ENCODE measurements at places on chromosomes 2 and 18.

- no peak for DNase-seq
Measured at GRCh38 chr2:202636213-202636513, 1.4 kb downstream of the FAM117B start.

- DNase-seq: no peak
Measured at GRCh38 chr2:136290326-136290725, 172.4 kb upstream of the CXCR4 start.

DNA sequence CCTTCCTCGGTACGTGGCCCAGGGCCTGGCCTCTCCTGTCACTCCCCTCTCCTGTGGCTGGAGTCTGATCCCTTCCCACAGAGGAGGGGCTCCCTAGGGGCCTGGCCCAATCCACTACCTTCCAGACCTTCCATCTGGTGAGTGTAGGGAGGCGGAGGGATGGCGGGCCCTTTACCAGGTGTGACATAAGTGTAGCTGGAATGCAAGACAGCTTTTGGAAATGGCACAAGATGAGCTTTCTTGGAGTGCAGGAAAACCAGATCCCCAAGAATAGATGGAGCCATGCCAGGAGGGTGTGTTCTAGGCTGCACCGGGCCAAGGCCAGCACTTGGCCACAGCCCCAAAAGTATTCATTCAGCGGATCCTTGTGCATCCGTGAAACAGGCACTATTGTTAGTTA is 30.1 kb downstream of the IGFBP5 start:
- no peak for DNase-seq

DNA sequence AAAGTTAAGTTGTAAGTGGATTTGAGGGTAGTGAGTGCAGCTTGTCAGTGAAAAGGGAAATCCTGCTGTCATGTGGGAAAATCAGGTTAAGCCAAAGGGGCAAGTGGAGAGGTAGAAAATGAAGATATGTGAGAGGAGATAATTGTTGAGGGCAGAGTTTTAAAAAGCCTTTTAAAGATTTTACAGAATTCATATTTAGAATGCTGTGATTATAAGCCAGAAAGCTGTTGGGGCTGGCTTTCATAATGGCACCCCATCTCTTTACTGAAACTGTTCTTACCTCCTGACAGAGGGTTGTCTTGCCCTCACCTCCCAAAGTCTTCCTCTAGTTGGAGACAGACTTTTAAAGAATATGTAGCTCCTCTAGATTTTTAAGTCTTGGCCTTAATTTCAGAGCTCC is 86.9 kb downstream of the MYO3B start:
- no peak for DNase-seq

GRCh38 chr18:42404151-42404550 is 449.1 kb downstream of the PIK3C3 start:
- no peak for DNase-seq

GRCh38 chr2:74334931-74335333 is 8.3 kb downstream of the SLC4A5 start:
- peak; percentile 60 for DNase-seq

DNA sequence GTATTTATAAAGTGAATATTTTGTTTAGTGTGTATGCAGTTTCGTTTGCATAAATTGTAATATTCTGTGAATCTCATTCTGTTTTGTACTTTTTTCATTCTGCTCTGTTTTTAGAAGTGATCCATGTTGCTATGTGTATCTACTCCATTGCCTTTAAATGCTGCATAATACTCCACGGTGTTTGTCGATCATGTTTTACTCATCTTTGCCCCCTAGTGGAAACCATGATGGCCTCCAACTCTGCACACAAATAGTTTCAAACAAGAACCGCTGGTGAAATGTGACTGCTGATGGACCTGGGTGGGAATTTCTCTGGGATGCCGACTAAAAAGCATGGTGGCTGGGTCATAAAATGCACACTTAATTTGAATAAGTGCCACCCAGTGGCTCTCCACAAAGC is 32.0 kb upstream of the SKOR2 start:
- no peak for DNase-seq

GRCh38 chr2:120155308-120155707 is 67.9 kb downstream of the TMEM185B start:
- no peak for DNase-seq

- no peak for DNase-seq
Measured at GRCh38 chr2:104658144-104658835, 195.6 kb upstream of the POU3F3 start.

DNA sequence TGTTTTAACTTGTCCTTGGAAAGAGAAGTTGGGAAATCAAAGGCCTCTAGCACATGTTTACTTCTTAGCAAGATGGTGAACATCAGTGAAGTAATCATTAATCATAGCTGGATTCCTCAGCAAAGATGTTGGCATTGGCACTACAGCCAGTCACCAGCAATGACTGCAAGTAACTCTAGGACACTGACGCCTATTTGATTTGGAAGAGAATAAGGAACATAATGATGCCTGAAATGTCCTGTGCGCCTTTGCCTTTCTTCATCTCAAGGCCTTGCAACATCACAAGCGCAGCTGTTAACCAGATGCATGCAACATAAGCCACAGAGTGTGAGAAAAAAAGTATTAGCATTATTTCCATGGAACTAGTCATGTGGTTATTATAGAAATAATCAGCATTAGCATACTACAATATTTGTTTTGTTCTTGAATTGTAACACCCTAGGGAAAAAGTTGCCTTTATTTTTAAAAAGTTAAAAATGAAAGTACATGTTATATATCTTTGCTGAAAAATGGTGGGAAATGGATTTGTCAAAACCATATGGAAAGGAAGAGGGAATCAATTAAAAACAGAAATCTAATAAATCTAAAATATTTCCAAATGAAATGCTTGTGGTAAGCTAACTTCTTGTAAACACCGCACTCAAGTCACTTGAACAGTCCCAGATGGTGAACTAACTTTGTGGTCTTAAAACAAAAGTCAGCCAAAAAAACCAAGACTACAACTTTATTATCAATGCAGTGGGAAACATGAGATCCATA is 55.6 kb downstream of the THADA start:
- no peak for DNase-seq

All from stimulated activated CD8-positive, alpha-beta memory T cell treated with anti-CD3 and anti-CD28 coated beads, Interleukin-4, amount 100 ng/mL, for 4 hours (primary cell).